ENCODE measurements at places on chromosomes 7 and 10.

DNA sequence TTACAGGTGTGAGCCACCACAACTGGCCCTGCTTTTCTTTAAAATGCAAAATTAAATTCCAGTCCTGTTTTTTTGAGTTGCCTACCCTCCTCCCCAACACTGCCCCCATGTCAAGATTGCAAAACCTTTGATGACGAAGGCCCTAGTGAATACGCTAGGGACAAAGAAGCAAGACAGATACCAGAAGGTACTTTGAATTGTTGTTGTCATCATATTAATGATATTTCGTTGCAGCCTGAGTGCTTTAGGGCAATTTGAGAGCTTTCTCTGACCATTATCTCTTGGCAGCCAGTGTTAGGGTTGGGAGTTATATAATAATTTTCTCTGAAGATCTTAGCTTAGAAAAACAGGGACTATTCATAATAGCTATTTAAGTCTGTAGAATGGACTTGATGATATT, 7.1 kb downstream of the CCSER2 start:
- DNase-seq: no peak

- DNase-seq: peak; percentile 40
Observed at GRCh38 chr7:36440880-36441279, 51.2 kb downstream of the ANLN start.

- DNase-seq: peak; percentile 15
Observed at GRCh38 chr10:60894786-60895185, 49.2 kb downstream of the RHOBTB1 start.

DNA sequence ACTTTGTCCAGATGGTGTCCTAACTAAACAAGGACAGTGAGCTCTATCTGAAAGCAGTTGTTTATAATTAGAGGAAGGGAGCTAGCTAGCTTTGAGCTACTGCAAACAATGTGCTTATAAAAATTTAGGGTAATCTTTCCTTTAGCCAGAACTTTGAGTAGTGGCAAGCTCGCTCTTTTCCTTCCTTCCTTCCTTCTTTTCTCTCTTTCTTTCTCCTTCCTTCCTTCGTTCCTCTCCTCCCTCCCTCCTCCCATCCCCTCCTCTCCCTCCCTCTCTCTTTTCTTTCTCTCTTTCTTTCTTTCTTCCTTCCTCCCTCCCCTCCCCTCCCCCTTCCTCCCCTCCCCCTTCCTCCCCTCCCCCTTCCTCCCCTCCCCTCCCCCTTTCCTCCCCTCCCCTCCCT, 520.1 kb downstream of the INHBA start:
- no peak for DNase-seq

GRCh38 chr10:1202343-1202742, 146.2 kb downstream of the WDR37 start:
- no peak for DNase-seq

DNA sequence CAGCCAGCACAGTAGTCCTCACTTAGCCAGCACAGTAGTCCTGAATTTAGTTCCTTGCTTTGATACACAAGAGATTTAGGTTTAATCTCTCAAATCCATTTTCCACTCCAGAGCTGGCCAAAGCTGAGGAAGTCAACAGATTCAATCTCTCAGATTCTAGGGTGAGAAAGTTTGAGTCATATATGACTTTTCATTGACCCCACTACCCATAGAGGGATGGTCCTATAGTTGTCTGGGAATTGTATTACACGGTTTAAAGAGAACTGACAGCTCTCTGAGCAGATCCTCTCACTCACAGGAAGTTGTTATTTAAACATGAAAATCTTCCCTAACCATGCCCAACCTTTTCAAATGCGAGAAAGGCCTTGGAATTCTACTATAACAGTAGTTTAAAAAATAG, 641.8 kb upstream of the SEMA3D start:
- no peak for DNase-seq

DNA sequence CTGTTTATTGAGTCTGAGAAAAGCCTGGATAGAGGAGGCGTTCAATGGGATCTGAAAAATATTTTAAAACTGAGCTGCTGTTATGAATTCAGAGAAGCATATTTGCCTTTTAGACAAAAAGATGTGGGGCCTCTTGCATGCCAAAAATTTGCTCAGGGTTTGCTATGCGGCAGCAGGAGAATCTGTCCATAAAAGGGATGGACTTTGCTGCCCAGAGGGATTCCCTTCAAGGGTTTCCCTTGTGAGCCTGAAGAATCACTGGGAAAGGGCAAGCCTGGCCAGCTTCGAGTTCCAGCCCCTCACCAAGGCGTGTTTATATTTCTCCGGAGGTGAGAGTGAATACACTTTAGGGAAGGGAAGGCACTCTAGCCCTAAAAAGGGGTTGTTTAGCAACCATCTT, 55.5 kb upstream of the CALD1 start:
- no peak for DNase-seq

DNA sequence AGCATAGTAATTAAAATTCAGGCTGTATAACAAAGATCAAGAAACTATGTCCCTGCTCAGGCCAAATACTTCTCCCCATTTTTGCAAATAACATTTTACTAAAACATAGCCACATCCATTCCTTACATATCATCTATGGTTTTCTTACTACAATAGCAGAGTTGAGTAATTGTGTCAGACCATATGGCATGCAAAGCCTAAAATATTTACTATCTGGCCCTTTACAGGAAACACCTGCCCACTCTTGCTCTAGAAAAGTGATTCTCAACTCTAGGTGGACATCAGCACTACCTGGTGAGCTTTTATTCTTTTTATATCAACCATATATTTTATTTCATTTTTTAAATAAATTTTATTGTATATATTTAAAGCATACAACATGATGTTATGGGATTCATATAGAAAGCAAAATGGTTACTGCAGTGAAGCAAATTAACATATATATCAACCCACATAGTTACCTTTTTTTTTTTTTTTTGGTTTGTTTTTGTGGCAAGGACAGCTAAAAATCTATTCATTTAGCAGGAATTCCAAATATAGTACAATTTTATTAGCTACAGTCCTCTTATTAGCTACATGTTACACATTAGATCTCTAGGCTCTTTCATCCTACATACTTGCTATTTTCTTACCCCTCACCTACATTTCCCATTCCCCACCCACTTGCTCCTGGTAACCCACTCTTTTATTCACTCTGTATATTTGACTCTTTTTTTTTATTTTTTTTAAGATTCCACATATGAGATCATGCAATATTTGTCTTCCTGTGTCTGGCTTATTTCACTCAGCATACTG, 19.6 kb downstream of the ABI1 start:
- no peak for DNase-seq

DNA sequence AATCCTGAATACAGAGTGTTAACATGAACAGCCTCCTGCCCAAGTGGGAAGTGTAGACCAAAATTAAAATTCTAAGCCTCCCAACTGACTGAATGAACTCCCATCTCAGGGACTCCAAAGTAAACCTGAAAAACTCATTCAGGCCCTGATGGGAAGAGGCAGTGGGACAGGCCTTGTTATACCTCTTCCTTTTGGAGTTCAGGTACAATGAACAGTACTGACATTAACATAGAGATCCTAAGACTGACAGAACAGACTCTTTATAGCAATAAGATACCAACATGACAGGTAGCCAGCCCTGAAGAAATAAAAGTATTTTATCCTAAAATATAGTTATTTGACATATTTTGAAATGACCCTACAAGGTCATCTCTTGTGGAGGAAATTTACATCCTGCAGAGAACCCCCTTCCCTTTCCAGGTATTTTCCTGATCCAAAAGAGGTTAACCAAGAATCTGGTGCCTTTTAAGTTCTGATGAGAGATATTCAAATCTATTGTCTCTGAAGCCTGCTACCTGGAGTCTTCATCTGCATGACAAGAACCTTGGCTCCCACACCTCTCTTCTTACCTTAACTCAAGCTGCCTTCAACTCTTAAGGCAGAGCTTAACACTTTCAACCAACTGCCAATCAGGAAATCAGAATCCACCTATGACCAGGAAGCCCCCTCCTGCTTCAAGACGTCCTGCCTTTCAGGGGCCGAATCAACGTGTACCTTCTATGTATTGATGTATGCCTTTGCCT, 103.3 kb upstream of the PFKP start:
- DNase-seq: no peak

GRCh38 chr7:7257899-7258692, 75.8 kb downstream of the C1GALT1 start:
- no peak for DNase-seq

DNA sequence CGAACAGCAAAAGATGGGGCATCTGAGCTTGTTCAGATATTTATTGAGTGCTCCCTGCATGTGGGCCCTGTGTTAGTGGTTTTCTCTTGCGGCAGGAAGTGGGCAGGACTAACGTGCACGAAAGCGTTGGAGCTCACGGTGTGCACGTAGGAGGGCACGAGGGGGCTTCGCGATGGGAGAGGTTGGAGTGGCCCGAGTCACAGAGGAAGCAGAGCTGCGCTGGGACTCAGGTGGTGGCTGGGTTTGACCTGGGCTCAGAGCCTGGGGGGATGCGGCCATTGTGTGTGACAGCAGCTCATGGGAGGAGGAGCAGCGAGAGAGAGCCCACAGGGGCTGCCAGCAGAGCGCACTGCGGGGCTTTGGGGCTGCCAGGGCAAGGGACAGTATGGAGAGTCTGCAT, 7.7 kb downstream of the ZSCAN25 start:
- DNase-seq: no peak

DNA sequence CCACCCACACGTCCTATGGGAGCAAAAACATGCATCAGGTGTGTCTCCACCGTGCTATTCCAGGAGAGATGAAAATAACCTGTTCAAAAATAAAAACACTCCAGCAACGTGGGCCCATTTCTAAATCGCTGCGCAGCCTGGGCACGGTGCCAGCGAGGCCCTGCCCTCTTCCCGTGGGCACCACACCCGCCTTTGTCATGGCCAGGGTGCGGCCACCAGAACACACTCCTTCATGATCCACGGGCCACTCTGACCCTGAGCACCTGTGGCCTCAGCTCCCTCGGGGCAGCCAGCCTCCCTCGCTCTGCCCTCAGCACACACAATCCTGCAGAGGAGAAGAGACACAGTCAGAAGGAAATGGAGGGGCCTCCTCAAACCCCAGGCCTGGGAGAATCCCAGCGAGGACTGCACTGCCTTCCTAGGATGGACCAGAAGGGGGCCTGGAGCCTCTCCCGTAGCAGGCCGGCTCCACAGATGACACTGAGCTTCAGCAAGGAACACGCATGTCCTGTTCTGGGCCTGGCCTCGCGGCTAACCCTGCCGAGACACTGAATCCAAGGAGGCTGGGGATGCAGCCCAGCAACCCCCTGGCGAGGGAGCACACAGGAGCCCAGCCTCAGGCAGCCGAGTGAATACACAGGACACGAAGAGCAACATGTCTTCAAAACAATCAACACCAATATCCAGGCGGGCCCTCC, 169.0 kb downstream of the MAD1L1 start:
- DNase-seq: peak; percentile 34

GRCh38 chr7:153852261-153852660, 199.9 kb upstream of the DPP6 start:
- no peak for DNase-seq

DNA sequence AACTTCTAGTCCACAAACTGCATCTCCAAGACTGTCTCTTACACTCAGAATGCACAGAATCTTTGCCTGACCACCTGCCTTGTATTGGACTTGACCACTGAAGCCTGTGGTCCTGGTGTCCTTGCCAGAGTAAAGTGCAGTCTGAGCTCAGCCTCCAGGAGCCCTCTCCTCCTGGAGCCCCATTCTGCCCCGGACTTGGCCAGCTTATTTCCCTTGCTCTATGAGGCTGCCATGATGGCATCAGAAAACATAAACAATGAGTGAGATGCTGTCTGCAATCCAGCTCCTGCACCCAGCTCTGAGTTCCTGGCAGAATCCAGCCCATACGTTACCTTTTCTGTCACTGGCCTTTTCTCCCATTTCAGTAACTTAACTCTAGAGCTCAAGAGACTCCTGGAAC, 494.6 kb downstream of the PLXNA4 start:
- no peak for DNase-seq

DNA sequence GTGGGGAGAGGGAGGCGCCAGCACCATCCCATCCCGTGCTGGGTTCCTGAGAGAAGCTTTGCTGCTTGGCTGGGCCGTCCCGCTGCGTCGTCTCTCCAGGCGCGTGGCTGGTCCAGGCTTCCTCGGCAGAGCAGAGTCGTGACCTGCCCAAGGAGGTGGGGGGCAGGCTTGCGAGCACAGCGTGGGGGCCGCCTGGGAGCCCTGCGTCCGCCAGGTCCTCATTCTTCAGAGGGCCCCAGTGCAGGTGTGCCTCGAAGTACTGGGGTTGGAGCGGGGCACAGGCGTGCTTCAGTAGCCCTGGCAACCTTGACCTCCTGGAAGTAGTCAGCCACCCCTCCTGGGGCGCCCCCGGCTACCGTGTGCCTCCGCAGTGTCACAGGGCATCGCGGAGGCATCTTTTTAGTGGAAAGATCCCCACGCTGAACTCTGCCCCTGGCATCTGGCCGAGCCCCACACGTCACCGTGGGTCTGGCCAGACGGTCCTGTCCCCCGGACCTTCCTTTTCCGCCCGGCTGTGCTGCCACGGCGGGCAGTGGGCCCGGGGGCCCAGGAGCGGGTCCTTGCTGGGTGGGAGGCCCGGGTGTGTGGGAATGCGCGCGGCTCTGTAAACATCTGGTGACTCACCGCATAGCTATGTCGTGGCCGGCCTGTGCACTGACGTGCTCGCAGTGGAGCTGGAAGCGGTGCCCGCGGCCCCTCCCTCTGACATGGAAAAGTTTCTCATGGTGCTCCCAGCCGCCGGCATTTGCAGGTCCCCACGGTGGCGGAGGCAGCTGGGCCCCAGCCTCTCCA, 6.4 kb downstream of the MAFK start:
- peak; percentile 95 for DNase-seq

DNA sequence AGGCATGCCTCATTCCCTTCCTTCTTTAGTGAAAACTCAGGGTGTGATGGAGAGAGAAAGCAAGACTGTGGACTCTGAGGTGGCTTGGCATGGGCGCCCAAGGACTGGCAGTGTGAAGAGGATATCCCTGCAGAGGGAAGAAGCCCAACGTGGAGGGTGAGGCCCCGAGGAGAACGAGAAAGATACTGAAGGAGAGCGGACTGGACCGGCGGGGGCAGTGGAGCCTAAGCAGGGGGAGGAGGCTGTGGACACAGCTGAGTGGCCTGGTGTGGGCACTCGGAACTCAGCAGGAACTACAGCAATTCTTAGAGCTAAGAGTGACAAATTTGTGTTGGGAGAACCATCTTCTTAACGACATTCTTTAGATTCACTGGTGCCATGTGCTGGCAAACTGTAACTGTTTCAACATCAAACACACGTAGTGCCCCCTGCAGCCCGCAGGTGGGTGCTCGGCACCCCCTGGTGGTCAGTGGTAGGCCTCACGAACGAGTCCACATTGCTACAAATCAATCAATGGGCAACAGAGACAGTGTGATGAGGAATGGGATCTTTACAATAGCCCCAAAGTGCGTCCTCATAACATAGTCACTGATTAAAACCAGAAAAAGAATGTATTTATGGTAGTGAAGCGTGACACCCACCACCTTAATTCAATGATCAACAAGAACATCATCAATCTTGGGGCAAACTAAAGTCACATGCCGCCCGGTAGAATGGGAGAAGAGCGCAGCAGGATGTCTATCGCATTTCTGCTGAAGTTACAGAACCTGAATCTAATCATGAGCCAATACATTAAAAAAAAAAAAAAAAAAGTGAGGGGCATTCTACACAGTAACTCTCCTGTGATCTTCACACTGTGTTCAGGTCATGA, 2.0 kb upstream of the SFTPA1 start:
- peak; percentile 64 for DNase-seq

Data from HT-29 (cell line).